Suprapubic skin (tissue), 4 donors: ENCODE measurements at places on chromosomes 1 and 21.

DNA sequence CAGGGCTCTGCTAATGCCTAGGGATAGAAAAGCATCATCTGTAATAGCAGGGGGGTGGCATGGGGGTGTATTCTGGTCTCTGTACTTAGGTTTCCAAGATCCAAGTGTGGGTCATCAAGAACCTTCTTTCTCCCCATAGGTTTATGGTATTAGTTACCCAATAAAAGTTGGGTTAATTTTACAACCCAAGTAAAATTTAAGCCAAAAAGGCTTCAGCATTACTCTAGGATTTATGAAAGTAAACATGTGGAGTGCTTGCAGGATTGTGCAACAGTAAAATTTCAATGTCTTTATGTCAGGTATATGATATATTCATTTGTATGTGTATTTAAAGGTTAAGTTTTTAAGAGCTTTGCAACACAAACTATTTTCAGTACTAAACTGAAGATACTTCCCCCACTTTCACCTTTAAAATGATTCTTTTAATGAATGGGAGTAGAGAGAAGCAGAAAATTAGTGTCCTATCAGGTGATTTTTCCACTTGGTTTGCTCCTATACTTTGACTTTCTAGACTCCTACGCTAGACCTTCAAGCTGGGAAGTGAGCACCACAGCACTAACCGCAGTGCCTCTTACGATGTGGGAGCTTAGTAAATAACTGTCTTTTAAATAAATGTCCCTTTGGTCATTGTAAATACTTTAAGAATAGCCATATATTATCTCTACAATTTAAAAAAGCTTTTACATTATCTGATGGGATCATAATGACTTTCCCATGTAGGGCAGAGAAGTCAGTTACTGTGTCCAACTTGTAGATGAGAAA is 67.8 kb upstream of the UBE2U start:
- H3K4me1 ChIP-seq: peaks cover 6% of the 10 kb centered on the region
- H3K27me3 ChIP-seq: no peaks in the 10 kb centered on the region

GRCh38 chr21:30713766-30714165 is 4.8 kb downstream of the KRTAP21-3 start:
- DNase-seq: no peak
- H3K4me1 ChIP-seq: no peaks in the 10 kb centered on the region
- no peak overlapping the region for H3K27ac ChIP-seq
- no peaks in the 10 kb centered on the region for H3K27me3 ChIP-seq

- no peak overlapping the region for H3K27ac ChIP-seq
- H3K4me3 ChIP-seq: no peak overlapping the region
- no peak for DNase-seq
- H3K4me1 ChIP-seq: no peaks in the 10 kb centered on the region
- H3K36me3 ChIP-seq: no peaks in the 10 kb centered on the region
These were observed 78.3 kb downstream of the NUF2 start for GRCh38 chr1:163399976-163400601.

DNA sequence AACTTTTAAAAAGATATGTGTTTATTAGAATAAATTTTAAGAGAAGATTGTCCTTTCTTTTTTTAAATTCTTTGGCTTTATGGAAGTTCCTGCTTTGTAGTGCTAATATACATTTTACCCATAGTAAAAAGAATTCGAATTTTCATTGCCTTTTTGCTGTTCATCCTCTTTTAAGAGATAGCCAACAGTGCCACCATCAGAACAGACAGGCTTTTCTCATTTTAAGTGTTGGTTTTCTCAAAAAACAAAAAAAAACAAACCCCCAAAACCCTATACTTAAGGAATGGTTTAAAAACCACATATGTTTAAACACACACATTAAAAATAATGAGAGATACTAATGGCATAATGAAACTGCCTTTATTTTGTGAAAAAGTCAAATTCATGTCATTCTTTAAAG is 118.8 kb downstream of the NEK7 start:
- H3K36me3 ChIP-seq: no peaks in the 10 kb centered on the region
- DNase-seq: no peak
- no peak overlapping the region for H3K27ac ChIP-seq
- no peaks in the 10 kb centered on the region for H3K27me3 ChIP-seq
- H3K4me1 ChIP-seq: no peaks in the 10 kb centered on the region
- H3K4me3 ChIP-seq: no peak overlapping the region

GRCh38 chr1:41513383-41513735 is 28.9 kb upstream of the EDN2 start:
- H3K27me3 ChIP-seq: no peaks in the 10 kb centered on the region
- peaks cover 12% of the 10 kb centered on the region for H3K36me3 ChIP-seq
- H3K27ac ChIP-seq: no peak overlapping the region
- peaks cover 21% of the 10 kb centered on the region for H3K4me1 ChIP-seq

- H3K27ac ChIP-seq: no peak overlapping the region
- DNase-seq: peak; percentile 78
- peaks cover 13% of the 10 kb centered on the region for H3K27me3 ChIP-seq
- no peaks in the 10 kb centered on the region for H3K36me3 ChIP-seq
- H3K4me3 ChIP-seq: no peak overlapping the region
These were observed 208.9 kb upstream of the C1orf174 start for GRCh38 chr1:4108758-4109627.

GRCh38 chr1:186869526-186870228 is 40.9 kb downstream of the PLA2G4A start:
- DNase-seq: no peak
- no peak overlapping the region for H3K27ac ChIP-seq
- H3K27me3 ChIP-seq: no peaks in the 10 kb centered on the region

- H3K27ac ChIP-seq: no peak overlapping the region
- no peaks in the 10 kb centered on the region for H3K36me3 ChIP-seq
- H3K4me3 ChIP-seq: no peak overlapping the region
- H3K27me3 ChIP-seq: no peaks in the 10 kb centered on the region
These were observed 175.4 kb downstream of the HIVEP3 start for GRCh38 chr1:41743366-41743765.

DNA sequence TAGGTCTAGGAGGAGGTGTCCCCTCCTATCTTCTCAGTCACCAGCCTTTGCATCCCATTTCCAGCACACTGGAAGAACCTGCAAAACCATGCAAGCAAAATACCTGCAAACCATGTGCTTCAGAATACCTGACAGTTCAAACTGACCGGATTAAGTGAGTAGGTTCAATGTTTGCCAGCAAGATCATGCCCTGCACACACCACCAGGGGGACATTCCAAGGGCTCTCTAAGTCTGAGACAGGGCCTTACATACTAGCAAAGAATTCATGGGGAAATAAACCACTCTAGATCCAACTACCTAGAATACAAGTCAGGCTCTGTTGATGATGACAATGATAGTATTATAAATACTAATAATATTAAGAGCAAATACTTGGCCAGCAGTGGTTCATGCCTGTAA is 27.6 kb downstream of the INPP5B start:
- no peaks in the 10 kb centered on the region for H3K36me3 ChIP-seq
- no peak overlapping the region for H3K4me3 ChIP-seq
- no peak for DNase-seq
- H3K4me1 ChIP-seq: no peaks in the 10 kb centered on the region
- H3K27ac ChIP-seq: no peak overlapping the region

DNA sequence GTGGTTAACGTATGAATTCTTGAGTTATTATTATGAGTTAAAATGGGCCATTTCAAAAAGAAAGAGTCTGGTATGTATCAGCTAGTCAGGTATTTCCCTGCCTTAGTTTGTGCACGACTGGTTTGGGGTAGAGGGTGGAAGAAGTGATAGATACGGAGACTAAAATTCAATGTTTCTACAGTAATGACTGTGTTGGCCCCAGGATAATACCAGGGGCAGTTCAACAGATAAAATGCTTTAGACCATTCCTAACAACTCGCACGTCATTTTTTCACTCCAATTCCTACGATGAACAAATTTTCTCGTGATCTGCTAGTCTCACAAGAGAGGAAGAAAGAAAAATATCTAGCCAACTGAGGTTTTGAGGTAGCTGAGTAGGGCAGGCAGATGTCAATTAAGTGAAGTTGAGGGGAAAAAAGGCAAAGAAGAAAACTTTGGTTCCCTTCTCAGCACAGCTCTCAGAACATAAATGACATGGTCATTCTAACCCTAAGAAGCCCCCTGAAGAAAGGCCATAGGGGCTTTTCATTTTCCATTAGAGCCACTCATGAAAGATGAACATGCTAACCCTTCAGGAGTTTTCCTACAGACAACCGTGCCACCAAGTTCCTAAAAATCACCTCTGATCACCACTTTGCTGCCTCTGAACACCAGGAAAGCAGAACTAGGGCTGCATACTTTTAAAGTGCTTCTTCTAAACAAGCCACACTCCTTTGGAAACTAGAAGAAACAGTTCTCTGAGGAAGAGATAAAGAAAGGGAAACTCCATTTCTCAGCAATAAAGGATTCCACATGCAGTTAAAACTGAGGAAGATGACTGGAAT is 5.6 kb downstream of the MCOLN2 start:
- DNase-seq: no peak
- no peak overlapping the region for H3K4me3 ChIP-seq
- H3K27ac ChIP-seq: no peak overlapping the region
- no peaks in the 10 kb centered on the region for H3K36me3 ChIP-seq

- H3K4me1 ChIP-seq: peaks cover 28% of the 10 kb centered on the region
- H3K36me3 ChIP-seq: no peaks in the 10 kb centered on the region
- no peak for DNase-seq
- H3K27me3 ChIP-seq: no peaks in the 10 kb centered on the region
- H3K4me3 ChIP-seq: peak overlapping the region; percentile 62
These were observed 26.9 kb upstream of the EPB41 start for GRCh38 chr1:28887419-28887834.
